Stimulated activated CD8-positive, alpha-beta memory T cell treated with anti-CD3 and anti-CD28 coated beads, Interleukin-2, amount 100 ng/mL, for 48 hours (primary cell): ENCODE measurements at places on chromosomes 11 and 22.
A peak's percentile ranks its signal among the peaks of the same experiment; 100 is the strongest.

- no peak for DNase-seq
Observed at GRCh38 chr22:35549328-35549727, 8.7 kb downstream of the RASD2 start.

- DNase-seq, result no peak
Observed at GRCh38 chr11:64458997-64459396, 100.0 kb downstream of the RPS6KA4 start.

DNA sequence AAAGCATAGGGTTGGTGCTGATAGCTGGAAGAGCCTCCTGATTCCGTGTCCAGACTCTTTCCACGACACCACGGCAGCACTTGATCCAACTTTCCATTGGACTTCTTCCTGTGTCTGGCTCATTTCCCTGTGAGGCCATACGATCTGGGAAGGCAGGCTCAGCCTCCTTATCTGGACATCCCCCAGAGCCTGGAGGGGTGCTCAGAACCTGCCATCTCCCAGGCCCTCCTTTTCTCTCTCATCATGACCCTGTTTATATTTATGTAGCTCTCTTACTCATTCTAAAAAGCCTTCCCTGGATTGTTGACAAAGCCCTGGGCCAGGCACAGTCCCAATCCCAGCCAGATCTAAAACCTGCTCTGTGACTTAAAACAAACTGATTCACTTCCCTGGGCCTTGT, 7.8 kb upstream of the BCL9L start:
- no peak for DNase-seq

DNA sequence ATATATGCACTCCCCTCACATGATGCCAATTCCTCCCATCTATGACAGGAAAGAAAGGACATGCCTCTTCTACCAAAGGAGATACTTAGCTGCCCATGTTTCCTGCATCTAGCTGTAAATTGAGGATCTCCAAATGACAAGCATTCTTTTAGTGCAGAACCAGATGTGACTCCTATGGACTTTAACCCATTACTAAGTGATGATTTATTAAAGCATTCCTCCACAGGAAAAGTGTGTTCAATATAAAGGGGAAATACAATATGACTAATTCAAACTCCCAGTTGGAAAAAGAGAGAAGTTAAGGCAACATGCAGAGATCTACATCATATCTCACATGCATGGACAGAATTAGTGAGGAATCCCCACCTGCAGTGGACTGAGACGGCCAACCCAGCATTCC, 221.3 kb downstream of the FAM76B start:
- DNase-seq, result no peak

GRCh38 chr11:12655842-12656241, 18.4 kb upstream of the TEAD1 start:
- DNase-seq, result no peak

- DNase-seq, result peak; percentile 14
Observed at GRCh38 chr11:12599408-12600143, 74.6 kb upstream of the TEAD1 start.
